ENCODE measurements at places on chromosomes 6 and 20.

DNA sequence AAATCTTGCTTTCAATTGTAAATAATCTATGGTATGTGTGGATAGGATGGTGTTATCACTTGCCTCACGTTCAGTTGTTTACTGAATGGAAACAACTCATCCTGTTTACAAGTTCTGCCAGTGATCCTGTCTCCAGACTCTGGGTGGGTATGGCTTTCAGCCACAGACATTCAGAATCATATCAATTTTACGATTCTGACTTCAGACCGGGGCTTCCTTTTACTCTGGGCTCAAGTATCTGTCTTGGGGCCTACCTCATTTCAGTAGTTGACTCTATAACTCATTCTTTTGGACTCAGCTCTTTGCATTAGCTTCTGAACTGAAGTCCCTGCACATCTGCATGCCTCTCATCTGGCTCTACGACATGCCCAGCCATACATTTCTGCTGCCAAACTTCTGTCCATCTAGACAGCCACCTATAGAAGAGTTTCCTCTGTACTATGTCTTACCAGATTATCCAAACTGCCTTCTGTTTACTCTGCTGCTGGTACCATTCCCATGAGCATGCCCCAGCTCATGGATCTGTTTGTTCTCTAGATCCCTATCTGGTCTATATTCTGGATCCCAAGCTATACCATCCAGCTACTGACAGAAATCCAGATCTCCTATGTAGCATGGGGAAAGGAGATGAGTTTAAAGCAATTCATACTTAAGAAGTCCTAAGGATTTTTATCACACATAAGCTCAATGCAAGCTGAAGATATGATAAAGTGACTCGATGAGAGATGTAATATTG, 34.3 kb downstream of the FYN start:
- DNase-seq, result no peak

GRCh38 chr6:30441171-30441570, 48.1 kb upstream of the HLA-E start:
- no peak for DNase-seq

DNA sequence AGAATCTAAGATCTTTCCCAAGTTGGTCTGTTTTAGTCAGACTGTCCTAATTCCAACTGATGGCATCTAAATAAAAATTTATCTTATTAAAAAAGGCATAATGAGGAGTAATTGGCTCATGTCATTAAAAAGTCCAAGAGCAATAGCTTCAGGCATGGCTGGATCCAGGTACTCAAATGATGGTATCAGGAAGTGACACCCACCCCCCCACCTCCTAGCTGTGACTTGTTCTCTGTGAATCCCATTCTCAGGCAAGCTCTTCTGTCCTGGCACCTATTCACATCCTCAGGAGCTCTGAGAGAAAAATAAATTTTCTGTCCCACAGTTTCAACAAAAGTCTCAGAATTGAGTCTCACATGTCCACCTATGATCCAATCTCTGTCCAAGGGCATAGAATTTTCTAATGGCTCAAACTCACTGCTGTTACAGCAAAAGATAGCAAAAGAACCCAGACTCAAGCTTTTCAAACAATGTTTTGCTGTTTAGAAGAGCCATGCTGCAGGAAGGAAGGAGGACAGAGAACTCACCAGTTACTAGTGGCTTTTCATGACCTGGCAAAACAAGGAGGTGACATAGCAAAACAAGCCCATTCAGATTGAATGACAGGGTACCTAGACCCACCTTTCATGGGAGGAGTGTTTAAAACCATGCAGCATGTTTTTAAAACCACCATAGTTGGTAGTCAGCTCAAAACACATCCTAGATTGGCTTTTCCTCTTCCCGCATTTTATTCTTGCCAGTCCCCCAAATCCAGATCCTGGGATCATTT, 496.1 kb downstream of the PREX1 start:
- no peak for DNase-seq

DNA sequence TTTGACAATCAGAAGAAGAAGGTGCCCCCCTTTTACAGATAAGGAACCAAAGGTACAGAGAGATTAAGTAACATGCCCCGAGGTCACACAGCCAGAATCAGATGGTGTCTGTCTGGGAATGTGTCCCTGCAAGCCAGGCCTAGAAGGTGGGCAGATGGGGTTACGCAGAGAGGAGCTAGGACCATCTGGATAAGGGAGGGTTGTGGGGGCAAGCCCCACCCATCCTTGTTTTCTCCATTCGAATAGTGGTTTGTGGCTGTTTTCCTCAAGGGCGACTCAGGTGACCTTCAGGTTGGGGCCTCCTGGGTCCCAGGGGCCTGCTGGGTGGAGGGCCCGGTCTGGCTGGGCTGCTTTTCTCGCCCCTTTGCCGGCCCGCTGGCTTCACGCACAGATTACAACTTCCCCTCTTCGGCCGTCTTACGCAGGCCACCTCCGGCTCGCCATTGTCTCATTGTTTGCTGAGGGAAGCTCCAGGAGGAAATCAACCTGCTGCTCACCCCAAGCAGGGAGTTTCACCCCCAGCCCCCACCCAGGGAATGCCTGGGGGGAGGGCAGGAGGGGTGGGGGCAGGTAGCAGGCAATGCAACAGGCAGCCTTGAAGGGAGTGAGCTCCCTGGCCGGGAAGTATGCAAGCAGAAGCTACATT, 30.8 kb upstream of the CSNK2A1 start:
- no peak for DNase-seq

DNA sequence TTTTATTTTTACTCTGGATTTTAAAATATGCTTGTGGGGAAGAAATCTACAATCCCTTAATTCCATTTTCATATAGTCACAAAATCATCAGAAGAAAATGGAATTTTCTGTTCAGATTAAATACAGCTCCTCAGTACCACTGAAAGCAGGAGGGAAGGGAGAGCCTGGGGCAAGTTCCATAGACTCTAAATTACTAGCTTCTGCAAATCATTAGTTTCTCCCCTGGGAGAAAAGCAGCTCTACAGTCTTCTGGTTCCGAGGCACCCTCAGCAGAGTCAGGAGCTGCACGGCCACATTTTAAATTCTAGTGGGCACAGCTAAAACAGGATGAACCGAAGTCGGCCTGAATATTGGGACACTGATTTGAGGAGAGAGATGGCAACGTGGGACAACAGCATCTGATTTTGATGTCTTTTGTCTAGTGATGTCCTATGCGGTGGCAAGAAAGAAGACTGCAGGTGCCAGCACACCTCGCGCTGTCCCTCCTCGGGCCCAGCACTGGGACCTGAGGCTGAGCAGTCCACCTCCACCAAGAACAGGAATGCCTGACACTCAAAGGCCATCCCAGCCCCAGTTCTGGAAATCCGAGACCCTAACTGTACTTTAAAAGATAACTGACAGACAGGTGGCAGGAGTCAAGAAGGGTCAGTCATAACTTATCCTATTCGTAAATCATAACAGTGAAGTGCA, 90.7 kb downstream of the FOXC1 start:
- DNase-seq, result no peak

GRCh38 chr6:163586888-163587287, 172.4 kb downstream of the QKI start:
- no peak for DNase-seq

GRCh38 chr20:8432435-8433148, 300.5 kb downstream of the PLCB1 start:
- no peak for DNase-seq

DNA sequence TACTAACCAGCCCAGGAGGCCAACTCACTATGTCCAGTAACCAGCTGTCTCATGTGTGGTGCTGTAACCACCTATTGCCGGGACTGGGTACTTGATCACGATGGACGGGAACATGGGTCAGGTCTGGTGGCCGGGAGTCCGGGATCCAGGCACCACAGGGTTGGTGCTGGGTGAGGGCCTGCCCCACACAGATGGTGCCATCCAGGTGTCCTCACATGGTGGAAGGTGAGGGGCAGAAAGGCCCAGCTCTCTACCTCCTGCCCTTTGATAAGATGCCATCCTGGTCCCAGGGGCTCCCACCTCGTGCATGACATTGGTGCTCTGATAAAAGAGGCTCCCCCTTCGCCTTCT, 116.3 kb downstream of the TAF4 start:
- no peak for DNase-seq

- DNase-seq, result no peak
These were observed 61.2 kb downstream of the GFOD1 start for GRCh38 chr6:13425943-13426931.

DNA sequence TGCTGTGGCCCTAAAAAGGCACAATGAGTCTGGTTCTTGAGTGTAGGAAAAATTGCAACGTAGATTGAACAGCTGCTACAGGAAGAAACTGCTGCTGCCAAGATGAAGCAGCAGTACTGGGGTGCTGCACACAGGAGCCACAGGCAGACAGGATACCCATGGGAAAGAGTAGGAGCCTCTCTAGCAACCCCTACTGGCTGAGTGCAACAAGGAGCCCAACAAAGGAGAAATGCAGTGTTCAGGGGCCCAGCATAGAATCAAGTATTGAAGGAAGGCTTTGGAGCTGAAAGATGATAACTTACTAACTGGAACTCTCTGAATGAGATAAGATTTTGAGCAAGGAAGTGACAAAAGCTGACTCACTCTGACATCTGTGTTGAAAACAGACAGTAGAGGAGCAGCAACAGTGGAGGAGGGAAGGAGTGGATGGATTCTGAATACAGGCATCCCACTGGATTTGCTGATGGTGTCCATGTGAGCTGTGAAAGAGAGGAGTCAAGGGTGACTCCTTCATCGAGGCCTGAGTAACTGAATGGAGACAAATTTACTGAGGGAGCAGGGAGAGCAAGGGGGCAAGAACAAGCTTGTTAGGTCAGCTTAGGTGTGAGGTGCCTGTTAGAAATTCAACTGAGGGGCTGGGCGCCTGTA, 534.7 kb upstream of the JARID2 start:
- DNase-seq, result peak; percentile 84

DNA sequence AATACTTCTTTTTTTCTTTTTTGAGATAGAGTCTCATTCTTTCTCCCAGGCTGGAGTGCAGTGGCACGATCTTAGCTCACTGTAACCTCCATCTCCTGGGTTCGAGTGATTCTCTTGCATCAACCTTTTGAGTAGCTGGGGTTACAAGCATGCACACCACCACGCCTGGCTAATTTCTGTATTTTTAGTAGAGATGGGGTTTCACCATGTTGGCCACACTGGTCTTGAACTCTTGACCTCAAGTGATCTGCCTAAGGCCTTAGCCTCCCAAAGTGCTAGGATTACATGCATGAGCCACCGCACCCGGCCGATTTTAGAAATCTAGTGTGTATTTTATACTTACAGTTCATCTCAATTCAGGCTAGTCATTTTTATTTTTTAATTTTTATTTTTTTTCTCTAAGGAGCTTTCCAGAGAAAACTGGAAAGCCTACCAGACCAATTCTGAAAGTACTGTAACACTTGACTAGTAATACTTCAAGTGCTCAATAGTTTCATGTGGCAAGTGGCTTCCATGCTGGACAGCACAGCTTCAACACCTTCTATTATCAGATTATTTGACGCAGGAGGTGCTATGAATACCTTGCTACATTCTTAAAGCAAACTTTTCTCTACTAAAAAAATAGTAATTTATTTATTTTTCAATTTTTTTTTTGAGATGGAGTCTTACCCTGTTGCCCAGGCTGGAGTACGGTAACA, 25.0 kb downstream of the POLR1C start:
- no peak for DNase-seq

Measured in AML-193 (cell line).